ENCODE measurements at places on chromosomes 11 and 22.
A peak's percentile ranks its signal among the peaks of the same experiment; 100 is the strongest.

- no peak for DNase-seq
Observed at GRCh38 chr11:114091516-114092397, 32.2 kb downstream of the ZBTB16 start.

- peak; percentile 86 for DNase-seq
Observed at GRCh38 chr11:2584812-2585565, 114.8 kb downstream of the KCNQ1OT1 start.

DNA sequence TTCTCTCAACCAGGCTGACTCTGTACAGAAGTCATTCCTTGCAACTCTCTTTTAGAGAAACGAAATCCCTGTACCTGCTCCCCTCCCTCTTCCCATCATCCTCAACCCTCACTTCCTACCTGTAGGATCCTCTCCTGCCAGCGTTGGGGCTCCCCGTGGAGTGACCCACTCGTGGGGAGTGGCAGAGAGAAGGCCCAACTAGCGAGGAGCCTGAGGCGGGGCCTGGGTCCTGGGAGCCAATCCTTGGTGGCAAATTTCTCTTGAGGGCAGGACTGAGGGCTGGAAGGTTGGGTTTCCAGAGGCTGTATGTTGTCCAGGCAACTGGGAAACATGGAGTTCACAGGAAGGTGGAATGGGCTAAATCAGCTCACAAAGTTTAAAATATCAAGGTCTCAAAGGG lies 10.4 kb downstream of the NHERF4 start:
- no peak for DNase-seq

- no peak for DNase-seq
Observed at GRCh38 chr11:10356161-10356560, 51.3 kb downstream of the ADM start.

GRCh38 chr22:46863794-46864193 lies 101.3 kb downstream of the TBC1D22A start:
- DNase-seq: no peak

GRCh38 chr11:128512474-128512996 lies 74.8 kb downstream of the ETS1 start:
- DNase-seq: no peak

- no peak for DNase-seq
Observed at GRCh38 chr11:24679821-24680351, 183.0 kb downstream of the LUZP2 start.

- DNase-seq: no peak
Observed at GRCh38 chr11:17477084-17477333, 364 bp upstream of the ABCC8 start.

DNA sequence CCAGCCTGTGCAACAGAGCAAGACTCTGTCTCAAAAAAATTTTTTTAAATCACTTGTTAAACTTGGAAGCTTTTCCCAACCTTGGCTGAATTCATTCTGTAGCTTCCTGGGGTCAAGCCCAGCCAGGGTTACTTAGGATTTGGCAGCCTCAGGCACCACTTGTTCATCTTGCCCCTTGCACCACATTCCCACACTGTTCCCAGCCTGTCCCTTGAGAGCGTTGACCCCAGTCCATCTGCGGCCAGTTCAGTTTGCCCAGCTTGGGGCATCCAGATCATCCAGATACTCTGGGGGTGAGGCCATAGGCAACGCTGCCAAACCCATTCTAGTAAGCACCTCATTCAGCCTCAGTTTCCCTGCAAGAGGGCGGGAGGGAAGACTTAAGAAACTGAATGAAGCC lies 8.7 kb upstream of the THRSP start:
- DNase-seq: no peak

Measured in mesenteric fat pad (tissue), 1 donor.